ENCODE measurements at places on chromosomes 2 and 18.

DNA sequence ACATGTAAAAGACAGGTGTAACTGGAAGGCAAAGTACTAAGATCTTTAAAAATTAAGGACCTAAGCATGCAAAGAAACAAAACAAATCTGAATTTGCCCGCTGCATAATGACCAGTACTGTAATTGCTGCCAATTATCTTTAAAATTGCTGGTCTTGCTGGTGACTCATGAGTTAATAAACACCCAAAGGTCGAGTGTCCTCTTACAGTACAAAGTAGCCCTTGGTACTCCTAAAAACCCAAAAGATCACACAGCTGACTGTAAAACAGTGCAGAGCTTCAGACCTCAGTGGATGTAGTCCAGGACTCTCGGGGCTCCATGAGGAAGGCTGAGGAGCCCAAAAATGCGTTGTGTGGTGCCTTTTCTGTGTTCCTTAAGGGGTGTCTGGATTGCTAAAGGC, 308.7 kb downstream of the CNTNAP5 start:
- DNase-seq, result no peak

- DNase-seq, result no peak
These were observed 89.8 kb downstream of the PKP4 start for GRCh38 chr2:158546412-158547144.

- no peak for DNase-seq
These were observed 90.6 kb downstream of the TTC32 start for GRCh38 chr2:19811186-19811585.

GRCh38 chr18:5506174-5506573, 37.6 kb downstream of the EPB41L3 start:
- DNase-seq, result no peak

DNA sequence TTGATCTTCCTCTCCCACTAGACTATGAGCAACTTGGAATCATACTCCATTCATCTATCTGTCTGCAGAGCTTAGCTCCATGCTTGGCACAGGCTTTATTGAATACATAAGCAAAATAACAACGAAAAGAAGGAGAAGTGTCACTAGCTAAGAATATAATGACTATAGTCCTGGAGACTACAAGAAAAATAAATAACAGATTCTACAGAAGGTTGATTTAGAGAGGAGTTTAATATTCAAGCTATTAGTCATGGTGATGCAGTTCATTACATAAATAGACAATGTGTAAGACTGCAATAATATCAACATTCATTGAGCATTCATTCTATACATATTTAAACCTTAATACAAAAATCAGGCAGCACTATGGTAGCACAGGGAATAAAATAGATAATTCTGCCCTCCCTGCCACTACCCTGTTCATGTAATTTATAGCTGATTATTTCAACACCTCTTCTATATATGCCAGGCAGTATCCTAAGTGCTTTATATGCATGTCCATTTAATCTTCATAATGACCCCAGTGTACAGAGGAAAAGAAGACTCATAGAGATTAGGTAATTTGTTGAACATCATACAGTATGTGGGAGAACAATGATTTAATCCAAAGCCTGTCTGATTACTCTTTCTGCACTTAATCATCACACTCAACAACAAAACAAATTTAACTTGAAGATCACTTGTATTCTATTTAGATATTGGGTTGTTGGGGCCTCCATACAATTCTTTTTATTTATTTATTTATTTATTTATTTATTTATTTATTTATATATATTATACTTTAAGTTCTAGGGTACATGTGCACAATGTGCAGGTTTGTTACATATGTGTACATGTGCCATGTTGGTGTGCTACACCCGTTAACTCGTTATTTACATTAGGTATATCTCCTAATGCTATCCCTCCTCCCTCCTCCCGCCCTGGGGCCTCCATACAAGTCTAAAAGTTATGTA, 165.3 kb downstream of the RNF152 start:
- no peak for DNase-seq

DNA sequence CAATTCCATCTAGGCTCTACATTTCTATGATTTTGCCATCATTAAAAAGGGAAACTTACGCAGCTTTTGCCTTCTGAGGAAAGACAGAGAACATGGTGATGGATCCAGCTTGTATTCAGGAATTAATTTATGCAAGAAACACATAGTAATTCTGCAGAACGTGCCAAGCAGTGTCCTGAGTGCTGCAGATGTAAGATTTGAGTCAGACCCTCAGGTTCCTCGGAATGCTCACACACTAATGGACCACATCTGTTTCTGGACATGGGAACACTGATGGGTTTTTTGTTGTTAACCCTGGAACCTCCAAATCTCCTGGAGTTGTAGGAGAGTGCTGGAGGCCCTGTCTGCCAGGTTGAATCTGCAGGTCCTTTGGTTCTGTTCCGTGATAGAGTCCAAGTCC, 132.9 kb downstream of the SETBP1 start:
- no peak for DNase-seq

DNA sequence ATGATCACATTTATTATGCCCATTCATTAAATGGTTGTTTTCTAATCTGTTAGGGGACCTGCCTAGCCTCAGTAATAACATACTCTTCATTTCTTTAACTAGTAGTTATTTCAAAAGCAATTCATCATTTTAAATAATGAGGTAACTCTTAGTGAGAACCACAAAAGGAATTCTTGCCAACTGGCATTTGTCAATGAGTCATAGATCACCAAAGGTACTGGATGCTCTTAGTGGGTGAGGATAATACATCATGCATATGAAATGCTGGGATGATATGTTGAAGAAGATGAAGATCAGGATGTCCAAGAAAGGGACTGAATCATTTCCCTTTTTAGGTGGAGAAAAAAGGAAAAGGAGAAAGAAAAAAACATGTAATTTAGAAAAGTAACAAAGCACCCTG, 826.2 kb upstream of the DDX18 start:
- no peak for DNase-seq

- no peak for DNase-seq
These were observed 39.5 kb downstream of the COL6A3 start for GRCh38 chr2:237374284-237375060.

DNA sequence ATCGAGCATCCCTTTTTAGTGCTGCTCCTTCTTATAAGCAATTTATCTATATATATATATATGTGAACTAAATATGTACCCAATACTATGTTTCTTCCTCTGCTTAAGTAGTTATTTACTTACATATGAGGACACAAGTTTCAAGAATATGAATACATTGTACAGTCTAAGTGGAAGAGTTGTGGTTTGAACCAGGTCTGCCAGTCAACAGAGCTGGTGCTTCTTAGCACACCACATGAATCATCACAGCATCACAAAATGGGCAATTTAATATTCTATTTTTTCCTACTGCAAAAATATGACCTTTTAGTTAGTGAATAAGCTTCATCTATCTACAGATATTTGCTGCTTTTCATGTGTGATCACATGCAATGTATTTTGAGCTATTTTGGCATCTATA, 64.4 kb upstream of the SPAG16 start:
- no peak for DNase-seq

GRCh38 chr18:10202845-10203321, 251.6 kb upstream of the APCDD1 start:
- no peak for DNase-seq

Data from HAP-1 (cell line).